Activated CD8-positive, alpha-beta memory T cell treated with anti-CD3 and anti-CD28 coated beads, Interleukin-2, amount 10 ng/mL, durations not matched to agents 7 days and 5 days (primary cell): ENCODE measurements at places on chromosomes 2 and 18. TPM values are rescaled to one million over a fixed set of nuclear protein-coding genes. Genes with fewer than 3 reads are reported as not detected.

- no peak for DNase-seq
Measured at GRCh38 chr2:103009871-103010270, 248.0 kb downstream of the TMEM182 start.

DNA sequence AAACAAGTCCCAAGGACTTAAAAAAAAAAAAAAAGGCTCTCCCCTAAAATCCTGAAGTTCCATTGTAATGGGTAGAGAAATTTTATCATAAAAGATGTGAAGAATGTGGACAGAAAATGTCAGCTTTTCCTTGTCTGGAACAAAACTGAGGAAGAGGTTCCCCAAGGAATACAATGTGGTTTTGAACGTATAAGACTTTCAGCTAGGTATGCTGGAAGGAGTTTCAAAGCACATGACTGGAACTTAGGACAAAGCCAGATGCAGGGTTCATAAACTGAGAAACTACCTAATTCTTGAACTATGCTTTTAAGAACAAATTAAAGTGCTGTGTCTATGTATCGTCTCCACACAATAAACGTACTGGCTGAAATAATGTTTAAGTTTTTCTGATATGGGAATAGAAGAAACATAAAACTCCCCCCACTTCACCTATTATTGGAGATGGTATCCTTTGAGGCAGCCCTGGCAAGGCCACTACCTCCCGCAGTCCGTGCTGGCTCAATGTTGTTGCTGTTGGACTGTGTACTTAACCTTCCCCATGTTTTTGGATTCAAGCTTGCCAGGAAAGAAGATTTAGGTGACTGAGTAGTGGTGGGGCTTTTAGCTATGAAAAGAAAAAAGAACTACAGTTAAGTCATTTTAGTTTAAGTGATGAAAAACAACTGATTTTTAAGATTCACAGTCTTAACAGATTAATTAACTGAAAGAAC lies 84.2 kb upstream of the DNER start:
- DNase-seq = no peak

- DNase-seq = no peak
Measured at GRCh38 chr2:3126911-3127621, 250.6 kb downstream of the EIPR1 start.

GRCh38 chr18:73446502-73446901 lies 578.7 kb upstream of the NETO1 start:
- DNase-seq = no peak

DNA sequence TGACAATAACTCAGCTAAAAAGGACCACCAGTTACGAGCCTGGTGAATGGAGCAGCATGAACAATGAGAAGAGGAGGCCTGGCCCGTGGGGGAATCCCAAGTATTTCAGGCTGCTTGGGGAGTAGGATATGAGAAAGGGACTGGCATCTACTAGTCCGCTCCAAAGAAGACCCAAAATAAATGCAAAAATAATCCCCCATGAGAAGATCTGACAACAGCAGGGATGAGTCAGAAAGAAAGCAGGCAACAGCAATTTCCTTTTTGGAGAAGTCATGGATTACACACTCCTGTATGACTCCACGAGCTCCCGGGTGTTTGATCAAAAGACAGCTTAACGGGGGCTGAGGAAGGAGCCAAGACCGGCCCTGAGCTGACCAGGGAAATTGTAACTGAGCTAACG lies 111.4 kb downstream of the SOX11 start:
- DNase-seq = no peak

- no peak for DNase-seq
Measured at GRCh38 chr2:77009307-77009706, 512.9 kb downstream of the LRRTM4 start.

- DNase-seq = no peak
Measured at GRCh38 chr2:151777487-151777886, 43.2 kb upstream of the NEB start.

DNA sequence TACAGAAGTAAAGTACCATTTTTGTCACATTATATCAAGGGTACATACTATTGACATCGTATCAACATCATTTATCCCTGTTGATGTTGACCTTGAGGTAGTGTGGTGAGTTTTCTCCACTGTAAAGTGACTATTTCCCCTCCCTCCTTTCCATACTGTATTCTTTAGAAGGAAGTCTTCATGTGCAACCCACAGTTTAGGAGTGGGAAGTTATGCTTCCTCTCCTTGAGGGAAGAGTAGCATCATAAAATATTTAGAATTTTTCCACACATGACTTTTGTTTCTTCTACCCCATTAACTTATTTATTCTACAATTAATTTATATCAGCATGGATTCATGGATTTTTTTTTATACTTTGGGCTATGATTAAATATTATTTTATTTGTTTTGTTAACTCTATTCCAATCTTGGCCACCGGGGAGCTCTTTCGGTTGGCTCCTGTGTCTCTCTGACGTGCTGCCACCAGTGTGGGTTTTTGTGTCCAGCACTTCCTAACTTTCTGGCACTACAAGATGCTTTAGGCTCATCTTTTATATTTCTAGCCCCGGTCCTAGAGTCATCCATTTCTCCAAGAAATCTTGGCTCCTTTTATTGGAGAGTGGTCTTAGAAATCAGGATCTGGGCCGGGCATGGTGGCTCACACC lies 19.0 kb downstream of the AQP12B start:
- no peak for DNase-seq

- DNase-seq = no peak
Measured at GRCh38 chr2:21627938-21628337, 504.2 kb downstream of the TDRD15 start.

GRCh38 chr2:193539188-193539587 lies 1344.5 kb upstream of the TMEFF2 start:
- no peak for DNase-seq

- DNase-seq = no peak
Measured at GRCh38 chr18:32767400-32767799, 5.4 kb downstream of the KLHL14 start.

GRCh38 chr2:235155163-235155562 lies 203.3 kb downstream of the SH3BP4 start:
- DNase-seq = no peak

Gene LRATD1
- not detected for total RNA-seq

Gene GATA6
- total RNA-seq = not detected

Gene DSEL
- total RNA-seq = 0.05 TPM

Gene ZAP70
- 286 TPM for total RNA-seq

Gene BOD1L2
- not detected for total RNA-seq

Gene CTDP1
- total RNA-seq = 38.4 TPM
